ENCODE measurements at places on chromosomes 7 and 10.
A peak's percentile ranks its signal among the peaks of the same experiment; 100 is the strongest.

DNA sequence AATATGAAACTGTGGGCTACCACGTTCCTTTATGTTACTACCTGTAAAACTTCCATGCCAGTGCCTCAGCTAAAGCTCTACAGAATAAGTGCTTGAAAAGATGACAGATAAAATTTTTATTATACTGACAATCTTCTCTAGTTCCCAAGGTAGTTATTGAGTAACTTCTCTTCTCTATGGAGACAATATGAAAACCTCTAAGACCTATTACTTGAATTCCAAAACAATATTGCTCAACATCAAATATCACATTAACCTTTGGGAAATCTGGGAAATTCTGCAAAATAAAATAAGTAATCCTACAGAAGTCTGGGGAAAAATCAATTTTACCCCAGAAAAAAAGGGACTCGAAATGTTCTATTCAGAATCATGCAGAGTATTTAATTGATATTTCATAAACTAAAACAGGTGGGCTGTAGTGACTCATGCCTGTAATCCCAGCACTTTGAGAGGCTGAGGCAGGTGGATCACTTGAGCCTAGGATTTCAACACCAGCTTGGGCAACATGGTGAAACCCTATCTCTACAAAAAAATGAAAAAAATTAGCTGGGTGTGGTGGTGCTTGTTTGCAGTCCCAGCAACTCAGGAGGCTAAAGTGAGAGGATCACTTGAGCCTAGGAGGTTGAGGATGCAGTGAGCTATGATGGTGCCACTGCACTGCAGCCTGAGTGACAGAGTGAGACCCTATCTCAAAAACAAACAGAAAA is 23.8 kb upstream of the ANK3 start:
- DNase-seq = no peak

DNA sequence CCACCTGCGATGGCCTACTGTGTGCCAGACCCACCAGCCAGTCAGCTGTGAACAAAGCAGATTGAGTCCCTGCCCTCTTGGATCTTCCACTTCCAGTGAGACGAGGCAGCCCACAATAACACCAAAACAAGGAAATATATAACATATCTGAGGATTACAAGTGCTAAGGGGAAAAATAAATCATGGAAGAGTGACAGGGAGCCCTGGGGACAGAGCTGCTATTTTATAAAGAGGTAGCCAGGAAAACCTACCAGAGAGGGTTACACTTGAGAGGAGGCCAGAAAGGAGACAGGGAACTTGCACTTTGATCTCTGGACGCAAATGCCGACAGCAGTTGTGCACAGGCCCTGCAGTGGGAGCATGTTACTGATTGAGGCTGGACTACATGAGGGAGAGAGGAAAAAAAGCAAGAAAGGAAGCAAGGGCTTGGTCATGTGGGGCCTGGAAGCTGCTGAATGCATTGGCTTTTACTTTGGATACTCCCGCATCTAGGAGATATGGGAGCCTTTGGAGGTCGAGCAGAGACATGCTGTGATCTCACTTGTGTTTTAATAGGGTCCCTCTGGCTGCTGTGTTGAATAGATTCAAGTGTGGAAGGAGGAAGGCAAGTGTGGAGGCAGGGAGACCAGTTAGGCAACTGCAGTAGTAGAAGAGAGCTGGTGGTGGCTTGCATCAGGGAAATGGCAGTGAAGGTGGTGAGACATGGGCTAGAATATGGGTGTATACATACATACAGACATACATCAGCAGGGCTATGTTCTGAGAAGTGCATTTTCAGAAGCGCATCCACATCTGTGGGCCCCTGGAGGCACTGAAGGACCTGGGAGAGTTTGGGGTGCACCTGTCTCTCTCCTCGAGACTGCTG is 26.2 kb downstream of the MINDY4 start:
- DNase-seq = no peak

DNA sequence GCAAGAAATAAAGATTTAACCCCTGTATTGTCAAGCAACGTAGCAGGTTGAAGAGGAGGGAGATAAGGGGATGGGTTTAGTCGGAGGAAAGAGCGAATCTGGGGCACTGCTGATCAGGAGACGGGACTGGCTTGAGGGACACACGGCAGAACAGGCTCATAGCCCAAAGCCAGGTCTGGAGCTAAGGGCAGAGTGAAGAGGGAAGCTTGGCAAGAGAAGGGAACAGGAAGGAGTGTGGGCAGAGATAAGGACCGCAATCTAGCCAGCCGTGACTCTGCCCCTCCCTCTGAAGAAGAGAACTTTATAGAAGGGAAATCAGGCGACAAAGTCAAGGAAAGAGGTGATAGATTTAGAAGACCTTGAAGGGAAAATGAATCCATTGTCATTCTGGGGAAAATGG is 67.6 kb downstream of the CAV1 start:
- DNase-seq = peak; percentile 38

GRCh38 chr10:59698326-59698725 is 11.3 kb downstream of the SLC16A9 start:
- no peak for DNase-seq

DNA sequence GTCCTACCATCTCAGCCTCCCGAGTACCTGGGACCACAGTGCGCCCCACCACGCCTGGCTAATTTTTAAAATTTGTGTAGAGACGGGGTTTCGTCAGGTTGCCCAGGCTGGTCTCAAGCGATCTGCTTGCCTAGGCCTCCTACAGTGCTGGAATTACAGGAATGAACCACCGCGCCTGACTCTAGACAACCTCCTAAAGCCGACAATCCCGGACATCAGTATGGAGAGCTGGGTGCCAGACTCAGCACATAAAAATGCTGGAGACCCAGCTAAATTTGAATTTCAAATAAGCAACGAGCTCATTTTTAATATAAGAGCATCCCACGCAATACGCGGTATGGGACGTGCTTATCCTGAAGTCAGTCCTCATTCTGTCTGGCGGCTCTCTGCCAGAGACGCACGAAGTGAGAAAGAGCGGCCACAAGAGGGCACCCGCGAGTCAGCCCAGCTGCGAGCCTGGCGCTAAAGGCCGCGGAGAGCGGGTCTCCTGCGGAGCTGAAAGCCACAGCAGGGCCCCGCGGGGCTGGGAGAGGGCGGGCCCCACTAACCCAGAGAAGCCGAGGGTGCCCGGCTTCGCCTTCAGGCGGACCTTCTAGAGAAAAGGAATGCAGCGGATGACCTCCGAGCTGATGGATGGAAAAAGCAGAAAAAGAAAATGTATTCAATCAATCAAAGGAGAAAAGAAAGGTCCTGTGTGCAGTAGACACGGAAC is 7.0 kb downstream of the CALY start:
- peak; percentile 62 for DNase-seq

DNA sequence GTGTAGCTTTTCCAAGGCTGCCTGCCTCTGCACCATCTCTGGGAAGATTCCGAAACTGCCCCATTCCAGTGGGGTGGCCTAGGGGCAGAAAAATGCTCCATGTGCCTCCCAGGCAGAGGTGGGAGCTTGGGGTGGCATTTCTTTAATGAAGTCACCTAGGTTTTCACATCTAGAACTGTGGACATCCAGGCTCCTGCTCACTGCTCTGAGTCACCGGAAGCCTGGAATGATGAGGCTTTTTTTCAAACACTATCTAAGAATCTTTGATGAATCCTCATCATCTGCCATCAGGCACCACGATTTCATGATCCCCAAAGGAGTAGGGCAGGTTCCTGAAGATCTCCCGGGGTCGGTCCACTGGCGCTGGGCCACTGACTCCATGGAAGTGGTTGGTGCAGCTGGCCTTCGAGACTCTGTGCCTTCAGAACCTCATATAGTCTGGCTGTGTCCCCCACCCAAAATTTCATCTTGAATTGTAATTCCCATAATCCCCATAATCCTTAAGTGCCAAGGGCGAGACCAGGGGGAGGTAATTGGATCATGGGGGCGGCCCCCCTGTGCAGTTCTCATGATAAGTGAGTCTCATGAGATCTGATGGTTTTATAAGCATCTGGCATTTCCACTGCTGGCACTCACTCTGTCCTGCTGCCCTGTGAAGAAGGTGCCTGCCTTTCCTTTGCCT is 37.1 kb downstream of the MTURN start:
- peak; percentile 92 for DNase-seq

DNA sequence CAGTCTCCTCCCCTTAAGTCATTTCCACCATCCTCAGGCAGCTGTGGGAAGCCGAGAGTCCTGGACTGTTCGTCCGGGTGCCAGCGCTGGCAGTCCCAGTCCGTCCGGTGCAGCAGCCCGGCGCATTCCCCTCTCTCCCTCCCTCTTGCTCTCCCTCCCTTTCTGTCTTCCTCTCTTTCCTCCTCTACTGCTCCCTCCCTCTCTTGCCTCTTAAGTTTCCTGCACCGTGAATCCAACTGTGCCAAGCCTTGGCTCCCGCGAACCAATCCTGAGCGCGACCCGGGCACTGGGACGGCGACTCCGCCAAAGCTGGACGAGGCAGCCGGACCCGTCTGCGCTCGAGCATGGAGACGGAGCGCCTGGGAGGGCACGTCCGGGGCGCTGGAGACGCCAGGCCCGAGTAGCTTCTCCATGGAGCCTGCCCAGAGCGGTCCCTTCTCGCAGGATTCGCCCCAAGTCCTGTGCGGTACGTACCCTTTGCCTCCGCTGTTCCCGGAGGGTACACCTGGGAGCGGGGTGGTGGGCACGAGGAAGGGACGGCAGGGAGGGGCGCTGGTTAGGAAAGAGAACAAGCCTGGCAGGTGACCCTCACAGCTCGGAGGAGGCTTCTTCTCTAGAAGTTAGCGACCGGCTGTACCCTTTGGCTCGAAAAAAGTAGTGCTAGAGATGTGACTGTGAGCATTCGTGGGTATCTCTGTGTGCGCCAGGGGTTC is 1.0 kb downstream of the NXPH1 start:
- DNase-seq = no peak

DNA sequence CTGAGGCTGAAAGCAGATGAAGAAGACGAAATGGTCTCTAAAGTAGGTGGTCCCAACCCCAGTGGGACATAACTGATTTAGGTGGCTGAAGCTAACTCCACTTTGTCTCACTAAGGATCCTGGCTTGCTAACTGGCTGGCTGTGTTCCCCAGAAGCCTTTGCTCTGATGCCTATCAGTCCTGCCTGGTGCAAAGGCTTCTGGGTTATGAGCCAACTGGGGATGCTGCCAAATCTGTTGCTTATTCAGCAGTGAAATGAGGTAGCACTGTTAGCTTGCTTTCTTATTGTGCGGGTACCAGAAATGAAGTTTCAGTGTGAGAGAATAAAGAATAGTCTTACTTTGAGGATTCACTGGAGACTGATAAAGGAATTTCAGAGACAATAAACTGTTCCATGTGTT is 18.1 kb downstream of the PRKG1 start:
- DNase-seq = no peak

- no peak for DNase-seq
Observed at GRCh38 chr10:125159486-125159931, 854 bp downstream of the CTBP2 start.

DNA sequence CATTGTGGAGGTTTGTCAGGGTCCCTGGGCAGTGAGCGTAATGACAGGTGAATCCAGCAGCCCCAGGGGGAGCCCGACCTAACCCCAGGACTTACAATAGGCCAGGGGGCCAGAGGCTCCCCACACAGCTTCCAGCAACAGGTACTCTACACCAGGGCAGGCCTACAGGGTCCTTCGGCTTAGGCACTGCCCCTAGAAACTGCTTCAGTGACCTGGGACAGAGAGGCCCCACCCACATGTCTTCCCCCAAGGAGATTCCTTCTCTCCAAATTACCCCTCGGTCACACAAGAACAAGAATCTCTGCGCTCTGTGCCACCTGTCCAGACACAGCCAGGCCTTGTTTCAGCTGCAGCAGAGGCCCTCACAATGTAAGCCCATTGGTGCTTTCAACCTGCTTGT is 24.4 kb downstream of the SKIDA1 start:
- no peak for DNase-seq

DNA sequence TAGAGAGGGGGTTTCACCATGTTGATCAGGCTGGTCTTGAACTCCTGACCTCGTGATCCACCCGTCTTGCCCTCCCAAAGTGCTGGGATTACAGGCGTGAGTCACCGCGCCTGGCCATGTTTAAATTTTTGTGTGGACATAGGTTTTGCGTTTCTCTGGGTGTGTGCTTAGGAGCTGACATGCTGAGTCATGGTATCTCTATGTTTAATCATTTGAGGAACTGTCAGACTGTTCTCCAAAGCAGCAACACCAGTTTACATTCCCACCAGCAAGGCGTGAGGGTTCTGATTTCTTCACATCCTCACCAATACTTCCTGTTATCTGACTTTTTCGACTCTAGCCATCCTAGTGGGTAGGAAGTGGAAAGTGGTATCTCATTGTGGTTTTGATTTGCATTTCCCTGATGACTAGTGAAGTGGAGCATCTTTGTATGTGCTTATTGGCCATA is 153.7 kb downstream of the DNAJB6 start:
- peak; percentile 96 for DNase-seq

GRCh38 chr7:70466725-70467364 is 665.1 kb upstream of the GALNT17 start:
- no peak for DNase-seq

- DNase-seq = no peak
Observed at GRCh38 chr7:141416650-141417270, 134.4 kb upstream of the AGK start.

GRCh38 chr10:60304829-60305379 is 84.8 kb downstream of the ANK3 start:
- DNase-seq = no peak

DNA sequence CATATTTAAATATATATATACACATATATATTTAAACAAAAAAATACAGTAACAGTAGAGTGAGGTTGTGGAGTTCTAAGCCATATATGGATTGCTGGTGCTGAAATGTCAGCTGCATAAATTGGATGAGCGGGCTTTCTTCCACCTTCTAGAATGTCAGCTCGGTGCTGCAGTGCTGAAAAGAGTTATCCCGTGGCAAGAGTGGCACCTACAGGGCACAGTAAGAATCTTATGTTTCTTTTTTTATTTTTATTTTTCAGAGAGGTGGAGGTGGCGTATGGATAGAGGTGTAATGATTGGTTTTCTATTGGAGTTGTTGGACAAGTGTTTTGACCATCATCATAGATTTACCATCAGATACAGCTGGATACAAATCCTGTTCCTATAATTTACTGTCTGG is 86.2 kb upstream of the DYNC1I1 start:
- peak; percentile 46 for DNase-seq

DNA sequence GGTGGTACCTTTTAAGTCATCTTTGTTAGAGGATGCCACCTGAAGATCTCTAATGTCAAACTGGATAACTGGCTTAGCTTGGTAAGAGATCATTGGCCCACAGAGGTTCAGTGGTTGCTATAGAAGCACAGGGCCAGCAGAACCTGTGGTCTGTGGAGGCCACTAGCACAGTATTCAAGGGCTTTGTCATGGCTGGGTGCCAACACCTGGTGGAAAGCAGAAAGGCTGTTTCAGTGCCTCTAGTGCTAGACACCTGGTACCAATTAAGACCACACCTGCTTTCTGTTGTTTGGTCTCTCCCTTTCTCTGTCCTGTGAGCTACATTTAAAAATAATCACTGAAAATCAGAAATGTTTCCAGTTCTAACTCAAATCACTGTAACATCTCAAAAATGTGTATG is 10.0 kb upstream of the PCGF5 start:
- no peak for DNase-seq

GRCh38 chr7:124738639-124739038 is 27.0 kb downstream of the GPR37 start:
- DNase-seq = no peak
